CD4-positive, alpha-beta T cell treated with Interleukin-4 for 4 hours (primary cell): ENCODE measurements at places on chromosomes 5 and 9.
A peak's percentile ranks its signal among the peaks of the same experiment; 100 is the strongest.

GRCh38 chr9:34674440-34674839, 12.0 kb upstream of the CCL27 start:
- no peak for DNase-seq

DNA sequence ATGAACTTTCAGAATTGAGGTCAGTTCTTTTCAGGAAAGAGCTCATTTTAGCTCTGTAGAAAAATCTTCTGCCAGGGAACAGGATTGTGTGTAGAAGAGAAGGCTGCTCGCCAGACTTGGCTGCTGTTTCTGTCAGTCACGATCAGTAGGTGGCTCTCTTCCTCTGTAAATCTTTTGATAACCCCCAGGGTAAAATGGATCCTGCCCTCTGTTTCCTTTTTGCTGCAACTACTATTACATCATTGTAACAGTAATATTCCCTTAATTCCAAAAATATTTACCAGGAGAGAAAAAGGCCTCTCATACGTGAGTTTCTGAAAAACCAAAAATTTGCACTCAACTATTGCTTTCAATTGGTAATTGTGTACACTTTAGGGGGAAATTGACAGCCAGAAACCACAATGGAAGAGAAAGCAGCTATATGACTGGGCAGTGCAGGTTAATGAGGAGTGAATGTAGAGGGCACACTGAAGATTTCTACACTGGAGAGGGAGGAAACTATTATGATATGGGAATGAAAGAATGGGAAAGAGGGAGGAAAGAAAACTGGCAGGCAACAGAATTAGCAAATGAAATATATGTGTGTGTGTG, 12.3 kb downstream of the IFNA21 start:
- peak; percentile 30 for DNase-seq

- DNase-seq = no peak
These were observed 7.6 kb downstream of the RNF38 start for GRCh38 chr9:36392489-36392888.

GRCh38 chr9:137310189-137311052, 8.3 kb upstream of the NRARP start:
- DNase-seq = no peak
